ENCODE measurements at places on chromosomes 1 and 21.
A peak's percentile ranks its signal among the peaks of the same experiment; 100 is the strongest.

DNA sequence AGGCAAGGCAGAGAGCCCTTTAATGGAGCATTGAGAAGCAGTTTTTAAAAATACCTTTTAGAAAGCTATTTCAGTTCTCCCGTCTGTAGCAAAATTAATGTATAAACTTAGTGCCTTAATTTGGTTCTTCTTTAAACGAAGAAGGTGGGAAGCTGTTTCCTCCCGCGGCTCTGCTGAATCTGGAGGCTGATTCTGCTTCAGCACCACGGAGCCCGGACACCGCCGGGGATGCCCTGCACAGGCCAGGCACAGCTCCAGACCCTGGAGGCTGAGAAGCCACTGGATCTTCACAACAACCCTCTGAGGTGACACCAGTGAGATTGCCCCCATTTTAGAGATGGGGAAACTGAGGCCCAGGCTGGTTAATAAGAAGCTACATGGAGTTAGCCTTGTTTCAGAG is 175.8 kb upstream of the VAMP3 start:
- DNase-seq = no peak

GRCh38 chr1:66542314-66542713 is 8.4 kb downstream of the SGIP1 start:
- DNase-seq = no peak

GRCh38 chr1:85137660-85138059 is 63.2 kb downstream of the SYDE2 start:
- peak; percentile 76 for DNase-seq

DNA sequence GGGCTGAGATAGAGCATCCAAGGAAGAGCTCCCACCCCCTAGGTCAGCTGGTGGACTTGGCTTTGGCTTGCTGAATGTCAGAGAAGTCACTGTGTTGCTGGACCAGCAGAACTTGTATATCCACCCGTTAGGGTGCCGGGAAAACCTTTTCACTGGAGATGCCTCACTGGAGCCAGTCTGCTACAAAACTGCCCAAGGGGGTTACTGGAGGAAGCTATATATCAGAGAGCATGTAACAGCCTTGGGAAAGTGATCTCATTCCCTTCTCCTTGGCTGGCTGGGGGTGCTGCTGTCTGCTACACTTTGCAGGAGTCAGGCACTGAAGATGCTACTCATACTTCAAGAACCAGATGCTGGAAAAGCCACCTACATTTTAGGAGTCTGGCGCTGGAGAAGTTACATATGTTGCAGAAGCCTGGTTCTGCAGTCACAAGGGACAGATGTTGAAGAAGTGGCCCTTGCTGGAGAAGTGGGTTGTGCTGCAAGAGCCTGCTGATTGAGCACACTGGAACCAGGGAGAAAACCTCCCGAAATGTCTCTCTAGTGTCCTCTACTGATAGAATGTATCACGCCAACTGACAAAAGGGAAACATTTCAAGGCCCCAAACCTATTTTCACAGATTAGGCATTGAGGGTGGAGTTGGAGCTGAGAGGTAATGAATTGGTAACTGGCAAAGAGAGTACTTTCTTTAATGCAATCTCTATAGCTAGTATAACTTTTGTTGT is 250.6 kb downstream of the SPATA17 start:
- DNase-seq = peak; percentile 13

GRCh38 chr1:26079960-26080814 is 12.8 kb upstream of the TRIM63 start:
- no peak for DNase-seq
